Muscle of leg (tissue), 16 donors: ENCODE measurements at places on chromosomes 7 and 10. TPM values are rescaled to one million over a fixed set of nuclear protein-coding genes. Genes with fewer than 3 reads are reported as not detected.

GRCh38 chr7:131620673-131621609 is 64.5 kb upstream of the PODXL start:
- no peaks in the 10 kb centered on the region for H3K36me3 ChIP-seq
- H3K27me3 ChIP-seq: no peaks in the 10 kb centered on the region
- H3K4me3 ChIP-seq: no peak overlapping the region
- peak overlapping the region; percentile 67 for H3K27ac ChIP-seq
- H3K4me1 ChIP-seq: peaks cover 34% of the 10 kb centered on the region

- peaks cover 50% of the 10 kb centered on the region for H3K4me1 ChIP-seq
- peak; percentile 54 for DNase-seq
- H3K4me3 ChIP-seq: no peak overlapping the region
- H3K36me3 ChIP-seq: no peaks in the 10 kb centered on the region
Observed at GRCh38 chr7:151008511-151009323, 15.6 kb downstream of the ATG9B start.

The FRMD4A gene
- polyA plus RNA-seq: 41.3 TPM

- DNase-seq: no peak
- H3K27ac ChIP-seq: no peak overlapping the region
- H3K4me1 ChIP-seq: no peaks in the 10 kb centered on the region
- H3K36me3 ChIP-seq: no peaks in the 10 kb centered on the region
Observed at GRCh38 chr7:50346545-50347497, 42.3 kb downstream of the IKZF1 start.

The MCM10 gene
- 6.2 TPM for polyA plus RNA-seq

The PTPN12 gene
- polyA plus RNA-seq: 46.4 TPM

GRCh38 chr7:898855-899681 is 22.7 kb downstream of the GET4 start:
- H3K4me3 ChIP-seq: no peak overlapping the region
- peaks cover 24% of the 10 kb centered on the region for H3K4me1 ChIP-seq
- H3K27ac ChIP-seq: no peak overlapping the region
- no peak for DNase-seq

DNA sequence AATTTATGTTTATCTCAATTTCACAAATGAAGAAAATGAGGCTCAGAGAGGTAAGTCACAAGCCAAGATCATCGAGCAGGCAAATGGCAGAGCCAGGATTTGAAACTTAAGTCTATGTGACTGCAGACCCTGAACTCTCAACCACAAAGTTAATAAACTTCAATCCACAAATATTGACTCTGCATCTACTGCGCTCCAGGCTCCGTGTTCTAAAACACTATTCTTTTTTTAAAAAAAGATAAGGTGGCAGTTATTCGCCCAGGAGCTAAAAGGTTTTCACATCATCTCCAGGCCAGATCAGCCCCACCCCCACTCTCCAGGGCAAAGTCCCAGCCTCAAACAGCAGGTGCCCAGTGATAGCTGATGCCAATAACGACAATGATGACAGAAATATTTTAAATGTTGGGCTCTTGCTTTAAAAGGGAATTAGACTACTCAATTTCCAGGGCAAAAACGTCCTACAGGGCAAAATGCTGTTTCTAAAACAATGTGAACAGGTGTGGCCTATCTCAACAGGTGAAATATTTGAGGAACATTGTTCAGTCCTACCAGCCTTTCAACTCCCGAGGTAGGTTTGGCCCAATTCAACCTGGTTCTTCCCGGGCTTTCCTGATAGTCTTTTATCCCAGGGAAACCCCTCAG is 85.2 kb downstream of the SORBS1 start:
- H3K36me3 ChIP-seq: no peaks in the 10 kb centered on the region
- H3K4me3 ChIP-seq: no peak overlapping the region
- no peaks in the 10 kb centered on the region for H3K27me3 ChIP-seq
- H3K4me1 ChIP-seq: peaks cover 56% of the 10 kb centered on the region
- H3K27ac ChIP-seq: peak overlapping the region; percentile 68
- DNase-seq: no peak

The POU6F2 gene
- polyA plus RNA-seq: 0.23 TPM

GRCh38 chr10:63722537-63722936 is 201.3 kb downstream of the REEP3 start:
- peaks cover 13% of the 10 kb centered on the region for H3K4me1 ChIP-seq
- H3K4me3 ChIP-seq: no peak overlapping the region
- no peaks in the 10 kb centered on the region for H3K36me3 ChIP-seq

The HOXA7 gene
- 11.5 TPM for polyA plus RNA-seq

- peaks cover 6% of the 10 kb centered on the region for H3K27me3 ChIP-seq
- no peak for DNase-seq
- H3K4me3 ChIP-seq: no peak overlapping the region
- no peak overlapping the region for H3K27ac ChIP-seq
- H3K36me3 ChIP-seq: no peaks in the 10 kb centered on the region
Observed at GRCh38 chr7:51310131-51310583, 6.5 kb downstream of the COBL start.

GRCh38 chr7:130210181-130210935 is 2.7 kb downstream of the SSMEM1 start:
- H3K27ac ChIP-seq: no peak overlapping the region
- peaks cover 6% of the 10 kb centered on the region for H3K4me1 ChIP-seq
- no peaks in the 10 kb centered on the region for H3K36me3 ChIP-seq
- DNase-seq: no peak
- no peaks in the 10 kb centered on the region for H3K27me3 ChIP-seq

DNA sequence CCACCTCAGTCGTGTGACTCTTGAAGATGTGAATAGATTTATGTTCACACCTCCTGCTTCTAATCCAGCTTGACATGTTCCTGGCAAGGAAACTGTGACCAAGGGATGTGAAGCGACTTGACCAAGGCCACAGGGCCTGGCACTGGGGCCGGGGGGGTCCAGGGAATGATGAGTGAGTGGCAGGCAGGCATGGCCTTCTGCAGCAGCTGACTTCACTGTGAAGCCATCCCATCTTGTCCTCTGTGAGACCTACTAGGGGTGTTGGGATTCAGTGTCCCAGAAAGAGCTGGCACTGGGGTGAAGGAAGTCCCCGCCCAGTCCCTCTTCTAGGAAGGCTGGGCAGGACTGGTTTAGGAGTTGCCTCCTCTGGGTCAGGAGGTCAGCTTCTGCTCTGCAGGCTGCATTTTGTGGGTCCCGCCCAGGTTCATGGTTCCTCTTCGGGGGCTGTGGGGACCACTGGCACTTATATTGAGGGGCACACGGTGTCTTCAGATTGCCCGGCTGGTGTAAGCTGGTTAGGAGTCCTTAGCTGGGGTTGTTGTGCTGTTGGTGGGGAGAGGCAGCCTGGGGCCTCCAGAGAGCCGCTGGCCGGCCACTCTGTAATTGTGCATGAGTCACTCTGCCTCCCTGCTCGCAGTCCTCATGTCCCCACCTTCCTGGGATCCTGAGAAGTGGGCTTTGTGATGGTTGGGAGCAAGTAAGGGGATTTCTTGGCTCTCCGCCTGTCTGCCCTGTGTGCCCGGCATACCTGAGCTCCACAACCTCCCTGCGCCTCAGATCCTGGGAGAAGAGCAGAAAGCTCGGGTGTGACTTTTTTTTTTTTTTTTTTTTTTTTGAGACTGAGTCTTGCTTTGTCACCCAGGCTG is 11.0 kb downstream of the ZMIZ1 start:
- no peaks in the 10 kb centered on the region for H3K27me3 ChIP-seq
- peak overlapping the region; percentile 31 for H3K27ac ChIP-seq
- H3K4me3 ChIP-seq: no peak overlapping the region
- no peak for DNase-seq

DNA sequence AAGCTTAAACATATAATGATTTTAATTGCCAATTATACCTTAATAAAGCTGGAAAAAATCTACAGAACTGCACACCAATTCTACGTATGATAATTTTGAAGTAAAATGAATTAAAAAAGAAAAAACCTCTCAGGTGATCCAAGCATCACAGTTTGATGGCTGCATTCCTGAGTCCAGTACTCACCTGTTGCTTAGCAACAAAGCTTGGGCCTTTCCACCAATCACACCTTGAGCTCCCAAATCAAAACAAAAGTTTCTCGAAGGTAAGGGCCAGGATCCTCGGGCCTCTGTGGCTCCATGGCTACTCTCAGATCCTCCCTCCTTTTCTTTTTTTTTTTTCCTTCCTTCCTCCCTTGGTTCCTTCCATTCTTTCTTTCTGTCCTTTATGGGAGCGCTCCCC is 137.2 kb upstream of the PCBD1 start:
- no peak overlapping the region for H3K27ac ChIP-seq
- H3K27me3 ChIP-seq: no peaks in the 10 kb centered on the region
- H3K4me1 ChIP-seq: peaks cover 5% of the 10 kb centered on the region
- no peak overlapping the region for H3K4me3 ChIP-seq
- no peaks in the 10 kb centered on the region for H3K36me3 ChIP-seq
- DNase-seq: no peak

DNA sequence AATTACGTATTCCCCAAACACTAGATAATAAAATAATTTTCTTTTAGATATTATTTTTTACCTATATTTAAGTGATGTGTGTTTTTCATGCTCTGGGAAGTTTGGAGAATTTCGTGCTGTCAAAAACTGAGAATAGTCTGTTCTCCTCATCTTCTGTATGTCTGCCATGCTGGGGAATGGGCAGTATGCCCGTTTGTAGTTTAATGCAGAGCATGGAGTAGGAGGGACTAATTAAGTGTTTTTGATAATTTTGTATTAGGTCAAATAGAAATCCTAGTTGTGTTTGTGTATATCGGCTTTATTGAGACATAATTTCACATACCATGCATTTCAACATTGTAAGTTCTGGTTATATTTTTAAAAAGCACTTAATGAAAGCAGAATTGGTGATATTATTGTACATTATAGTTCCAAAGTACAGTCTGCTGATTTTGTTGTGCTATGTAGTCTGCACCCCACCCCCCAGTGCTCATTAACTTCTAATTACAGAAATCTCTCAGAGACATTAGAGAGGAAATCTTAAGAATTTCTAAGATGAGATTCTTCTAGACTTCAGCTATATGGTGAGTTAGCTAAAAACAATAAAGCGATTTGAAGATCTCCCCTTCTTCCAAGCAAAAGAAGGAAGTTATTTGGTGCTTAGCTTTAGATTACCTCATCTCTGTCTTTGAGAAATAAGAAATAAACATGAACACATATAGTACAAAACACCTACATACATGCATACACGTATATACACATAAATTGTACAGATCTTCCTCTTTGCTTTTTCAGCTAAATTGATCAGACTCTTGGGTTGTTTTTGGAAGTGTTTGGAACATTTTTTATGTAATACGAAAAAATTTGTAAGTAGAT is 22.2 kb downstream of the ZRANB1 start:
- no peak overlapping the region for H3K4me3 ChIP-seq
- H3K4me1 ChIP-seq: no peaks in the 10 kb centered on the region
- H3K27me3 ChIP-seq: no peaks in the 10 kb centered on the region
- no peak for DNase-seq

The TDRD1 gene
- polyA plus RNA-seq: 0.13 TPM

The VIPR2 gene
- polyA plus RNA-seq: 9.3 TPM

- peaks cover 36% of the 10 kb centered on the region for H3K4me1 ChIP-seq
- H3K36me3 ChIP-seq: peaks cover 14% of the 10 kb centered on the region
- no peak overlapping the region for H3K4me3 ChIP-seq
- DNase-seq: no peak
- no peaks in the 10 kb centered on the region for H3K27me3 ChIP-seq
Observed at GRCh38 chr7:140060243-140060630, 2.5 kb downstream of the PARP12 start.

The CLRN3 gene
- polyA plus RNA-seq: 0.15 TPM
